Thoracic aorta (tissue), 2 donors: ENCODE measurements at places on chromosomes 6 and 20. TPM values are rescaled to one million over a fixed set of nuclear protein-coding genes. Genes with fewer than 3 reads are reported as not detected.

GRCh38 chr6:142207265-142207877, 60.3 kb downstream of the VTA1 start:
- no peaks in the 10 kb centered on the region for H3K4me1 ChIP-seq
- H3K4me3 ChIP-seq = no peak overlapping the region
- H3K36me3 ChIP-seq = peaks cover 9% of the 10 kb centered on the region
- no peak for DNase-seq
- no peak overlapping the region for H3K27ac ChIP-seq

DNA sequence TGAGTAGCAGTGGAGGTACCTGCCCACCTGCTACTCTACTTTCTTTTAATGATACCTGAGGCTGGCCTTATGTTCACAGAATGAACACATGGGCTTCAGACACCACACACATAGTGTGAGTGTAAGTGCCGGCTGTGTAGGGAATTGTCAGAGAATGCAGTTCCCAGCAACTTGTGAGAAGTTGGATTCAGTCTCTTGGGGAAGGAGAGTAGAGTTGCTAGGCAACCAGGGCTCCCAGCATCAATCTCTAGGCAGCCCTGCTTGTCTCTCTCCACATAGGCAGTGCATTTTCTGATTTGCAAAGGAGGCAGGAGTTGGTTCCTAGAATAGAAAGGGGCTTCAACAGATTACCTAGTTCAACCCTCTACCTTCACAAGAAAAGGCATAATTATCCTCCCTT, 74.1 kb downstream of the BFSP1 start:
- H3K36me3 ChIP-seq = no peaks in the 10 kb centered on the region
- no peak overlapping the region for H3K4me3 ChIP-seq
- DNase-seq = no peak
- H3K4me1 ChIP-seq = no peaks in the 10 kb centered on the region

Gene FHL5
- total RNA-seq = 98.8 TPM

DNA sequence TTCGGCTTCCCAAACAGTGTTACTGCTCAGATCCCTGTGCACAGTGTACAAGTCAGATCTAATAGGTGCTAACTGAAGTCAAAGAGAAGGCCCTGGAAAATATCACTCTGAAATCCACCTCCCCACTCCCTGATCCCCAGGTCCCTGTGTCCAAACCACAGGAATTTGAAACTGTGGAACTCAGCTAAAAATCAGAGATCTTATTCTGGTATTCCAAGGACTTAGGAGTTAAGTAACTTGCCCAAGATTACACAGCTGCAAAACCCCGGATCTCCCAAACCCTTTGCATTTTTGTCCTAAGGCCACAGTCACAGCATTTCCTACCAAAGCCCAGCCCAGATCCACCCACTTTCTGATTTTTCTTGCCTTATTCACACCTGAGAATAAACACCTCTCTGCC, 32.3 kb upstream of the SLC23A2 start:
- no peak for DNase-seq
- no peaks in the 10 kb centered on the region for H3K4me1 ChIP-seq
- no peak overlapping the region for H3K27ac ChIP-seq
- no peaks in the 10 kb centered on the region for H3K27me3 ChIP-seq
- H3K36me3 ChIP-seq = no peaks in the 10 kb centered on the region
- no peak overlapping the region for H3K4me3 ChIP-seq

DNA sequence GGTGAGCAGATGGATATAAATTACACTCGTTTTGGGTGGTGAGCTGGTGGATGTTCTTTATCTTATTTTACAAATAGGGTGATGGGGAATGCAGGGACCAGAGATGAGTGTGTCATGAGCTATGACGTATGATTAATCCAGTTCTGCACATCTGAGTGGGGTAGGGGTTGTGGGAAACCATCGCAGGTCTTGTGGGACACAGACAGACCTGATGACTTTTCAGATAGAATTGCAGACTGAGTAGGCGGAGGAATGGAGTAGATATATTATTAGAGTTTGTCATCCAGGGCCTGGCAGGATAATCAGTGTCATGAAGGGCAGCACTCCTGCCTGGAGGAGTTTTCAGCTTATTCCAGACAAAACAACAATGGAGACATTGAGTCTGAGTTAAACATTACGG, 12.9 kb upstream of the DSP start:
- H3K4me3 ChIP-seq = no peak overlapping the region
- no peaks in the 10 kb centered on the region for H3K27me3 ChIP-seq
- H3K4me1 ChIP-seq = no peaks in the 10 kb centered on the region
- no peaks in the 10 kb centered on the region for H3K36me3 ChIP-seq

- H3K4me1 ChIP-seq = no peaks in the 10 kb centered on the region
- H3K4me3 ChIP-seq = no peak overlapping the region
- H3K27me3 ChIP-seq = no peaks in the 10 kb centered on the region
Observed at GRCh38 chr20:14288341-14289330, 48.8 kb downstream of the FLRT3 start.

GRCh38 chr6:8017276-8017701, 46.9 kb downstream of the BLOC1S5 start:
- peaks cover 2% of the 10 kb centered on the region for H3K36me3 ChIP-seq
- H3K27me3 ChIP-seq = no peaks in the 10 kb centered on the region
- H3K4me3 ChIP-seq = no peak overlapping the region
- H3K4me1 ChIP-seq = no peaks in the 10 kb centered on the region
- no peak overlapping the region for H3K27ac ChIP-seq

DNA sequence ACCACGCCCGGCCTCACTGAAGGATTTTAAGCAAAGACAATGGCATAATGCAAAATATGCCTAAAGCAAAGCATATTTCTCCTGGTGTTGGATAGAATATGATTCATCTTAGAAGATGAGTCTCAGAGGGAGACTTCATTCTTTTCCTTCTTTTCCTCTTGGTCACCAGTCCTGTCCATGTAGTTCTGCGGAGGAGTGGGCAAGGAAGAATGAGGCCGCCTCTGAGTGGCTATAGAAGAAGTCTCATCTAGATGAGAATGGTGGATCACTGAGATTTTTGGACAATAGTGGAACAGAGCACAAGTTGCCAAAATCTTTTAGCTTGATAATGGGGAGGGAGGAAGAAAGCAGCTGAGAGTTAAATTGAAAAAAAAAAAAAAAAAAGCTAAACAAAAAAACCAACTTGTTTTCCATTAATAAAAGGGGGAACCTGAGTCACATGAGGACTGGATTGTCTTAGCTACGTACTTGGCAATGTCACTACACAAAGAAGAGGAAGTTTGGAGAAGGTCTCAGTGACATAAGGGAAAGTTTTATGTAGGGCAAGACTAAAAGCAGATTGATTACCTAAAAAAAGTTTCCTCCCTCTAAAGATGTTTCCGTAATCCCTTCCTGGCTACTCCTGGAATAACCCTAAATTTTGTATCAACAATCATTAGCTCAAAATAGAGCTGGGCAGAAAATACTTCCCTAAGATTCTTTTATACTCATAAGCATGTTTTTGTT, 6.0 kb downstream of the CD83 start:
- H3K27me3 ChIP-seq = no peaks in the 10 kb centered on the region
- H3K4me3 ChIP-seq = no peak overlapping the region
- no peak overlapping the region for H3K27ac ChIP-seq
- peaks cover 14% of the 10 kb centered on the region for H3K4me1 ChIP-seq
- no peaks in the 10 kb centered on the region for H3K36me3 ChIP-seq
- DNase-seq = no peak

Gene MCHR2
- total RNA-seq = not detected

Gene C6orf118
- total RNA-seq = not detected

Gene DLL1
- total RNA-seq = 12.6 TPM
